ENCODE measurements at places on chromosomes 2 and 18. TPM values are rescaled to one million over a fixed set of nuclear protein-coding genes. Genes with fewer than 3 reads are reported as not detected.

Gene TMEFF2
- total RNA-seq = 4.8 TPM

Gene PSMA8
- not detected for total RNA-seq

Gene DSC1
- total RNA-seq = not detected

Gene CXCR1
- not detected for total RNA-seq

Gene ZFP36L2
- total RNA-seq = 149 TPM

Gene INPP5D
- 43.4 TPM for total RNA-seq

Gene DYNAP
- not detected for total RNA-seq

Gene NCKAP1
- total RNA-seq = 174 TPM

Gene NPHP1
- total RNA-seq = 10.2 TPM

Gene DNER
- 0.34 TPM for total RNA-seq

Gene UGT1A4
- 23.2 TPM for total RNA-seq

Gene OTOS
- total RNA-seq = not detected

Gene TTN
- total RNA-seq = 3.9 TPM

Gene HTR2B
- 0.44 TPM for total RNA-seq

Gene INHA
- total RNA-seq = 0.78 TPM

Gene SCYGR3
- total RNA-seq = not detected

Gene IKZF2
- total RNA-seq = 118 TPM

Gene SIX3
- not detected for total RNA-seq

Gene SANBR
- total RNA-seq = 13.3 TPM

Gene TPO
- total RNA-seq = 4.2 TPM

Gene GALNT3
- total RNA-seq = 41.5 TPM

Gene NT5DC4
- total RNA-seq = not detected

Gene TMEM247
- total RNA-seq = not detected

Gene CABYR
- total RNA-seq = 6.7 TPM

Gene SPIRE1
- total RNA-seq = 28.1 TPM

Gene SCTR
- total RNA-seq = not detected

Gene DSG3
- 0.05 TPM for total RNA-seq

Gene SERPINB7
- total RNA-seq = not detected

Gene IL1F10
- not detected for total RNA-seq

Gene CFC1
- total RNA-seq = not detected

Gene HTRA2
- total RNA-seq = 22.4 TPM

Gene GLS
- 105 TPM for total RNA-seq

Gene L3MBTL4
- 8.5 TPM for total RNA-seq

Gene FAM124B
- total RNA-seq = 1.9 TPM

Gene TMEM37
- 2.2 TPM for total RNA-seq

Gene IL37
- not detected for total RNA-seq

Gene SLC9A4
- total RNA-seq = 23.5 TPM

Gene FBXO15
- total RNA-seq = 2.2 TPM

Gene CAPN10
- total RNA-seq = 34.4 TPM

Gene SLC66A3
- total RNA-seq = 31.2 TPM

Gene FLACC1
- total RNA-seq = 4.4 TPM

Gene MYL12B
- total RNA-seq = 372 TPM

Gene DSC2
- total RNA-seq = 5.1 TPM

Gene MYO3B
- total RNA-seq = 14.1 TPM

Gene OSBPL6
- total RNA-seq = 2.4 TPM

Gene SERPINB10
- total RNA-seq = not detected

Gene ASIC4
- total RNA-seq = 0.13 TPM

Gene FAM110C
- total RNA-seq = 21.8 TPM

Gene SLC39A6
- 128 TPM for total RNA-seq

Gene ALPP
- not detected for total RNA-seq

Gene HRH4
- not detected for total RNA-seq

Gene BOLL
- not detected for total RNA-seq

Gene FBLN7
- 8.9 TPM for total RNA-seq

Gene STK11IP
- total RNA-seq = 39.5 TPM

Gene CCDC88A
- 51.0 TPM for total RNA-seq

Gene C18orf32
- 37.9 TPM for total RNA-seq

Gene KDM3A
- 59.1 TPM for total RNA-seq

Gene STK36
- 55.4 TPM for total RNA-seq

Gene TUBA4B
- total RNA-seq = not detected

Gene DYSF
- 15.2 TPM for total RNA-seq

All from ureter (tissue), 1 donor.